ENCODE measurements at places on chromosomes 4 and X.
A peak's percentile ranks its signal among the peaks of the same experiment; 100 is the strongest.

- no peak for DNase-seq
Observed at GRCh38 chr4:169412046-169412445, 141.3 kb upstream of the SH3RF1 start.

- no peak for DNase-seq
Observed at GRCh38 chr4:57442831-57443291, 332.7 kb upstream of the IGFBP7 start.

DNA sequence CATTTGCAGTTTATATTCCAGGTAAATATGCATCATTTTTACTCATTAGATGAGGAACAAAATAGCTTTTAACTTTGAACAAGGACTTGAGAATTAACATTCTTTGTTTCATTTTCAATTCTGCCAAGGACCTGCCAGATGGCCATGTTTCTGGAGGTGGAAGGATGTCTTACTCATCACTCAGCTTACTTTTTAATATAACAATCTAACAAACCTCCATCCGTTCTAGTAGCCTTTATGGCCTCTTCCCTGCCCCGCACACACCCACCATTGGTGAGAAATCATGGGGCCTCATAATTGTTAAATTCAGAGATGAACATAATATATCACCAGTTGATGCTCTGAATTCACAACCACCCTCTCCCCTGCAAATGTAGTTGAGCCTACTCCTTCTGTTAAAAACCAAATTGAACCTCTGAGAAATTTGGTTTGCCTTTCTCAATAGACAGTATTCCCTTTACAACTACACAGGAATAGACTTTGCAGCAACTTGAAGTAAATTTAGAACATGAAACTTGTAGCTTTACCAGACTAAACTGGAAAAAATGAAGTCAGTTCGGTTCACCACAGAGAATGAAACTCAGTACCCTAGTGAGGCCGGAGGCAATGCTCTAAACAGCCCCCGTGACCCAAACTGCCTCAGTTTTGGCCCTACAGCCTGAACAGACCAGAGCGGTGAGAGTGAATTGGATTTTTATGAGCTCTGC, 50.1 kb upstream of the ACSL4 start:
- DNase-seq = peak; percentile 23

DNA sequence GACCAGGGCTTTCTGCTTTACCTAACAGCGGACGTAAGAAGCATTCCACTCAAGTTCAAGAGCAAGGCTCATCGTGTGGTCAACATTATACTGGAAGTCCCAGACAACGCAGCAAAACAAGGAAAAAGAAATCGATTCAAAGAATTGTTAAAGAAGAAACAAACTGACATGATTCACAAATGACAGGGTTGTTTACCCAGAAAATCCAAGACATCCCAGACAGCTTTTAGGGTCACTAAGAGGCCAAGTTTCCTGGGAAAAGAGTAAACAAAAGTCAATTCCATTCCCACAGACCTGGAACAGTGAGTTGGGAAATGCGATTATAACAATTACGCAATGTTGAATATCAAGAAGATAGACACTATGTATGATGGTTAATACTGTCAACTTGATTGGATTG, 21.5 kb upstream of the HTRA3 start:
- no peak for DNase-seq

DNA sequence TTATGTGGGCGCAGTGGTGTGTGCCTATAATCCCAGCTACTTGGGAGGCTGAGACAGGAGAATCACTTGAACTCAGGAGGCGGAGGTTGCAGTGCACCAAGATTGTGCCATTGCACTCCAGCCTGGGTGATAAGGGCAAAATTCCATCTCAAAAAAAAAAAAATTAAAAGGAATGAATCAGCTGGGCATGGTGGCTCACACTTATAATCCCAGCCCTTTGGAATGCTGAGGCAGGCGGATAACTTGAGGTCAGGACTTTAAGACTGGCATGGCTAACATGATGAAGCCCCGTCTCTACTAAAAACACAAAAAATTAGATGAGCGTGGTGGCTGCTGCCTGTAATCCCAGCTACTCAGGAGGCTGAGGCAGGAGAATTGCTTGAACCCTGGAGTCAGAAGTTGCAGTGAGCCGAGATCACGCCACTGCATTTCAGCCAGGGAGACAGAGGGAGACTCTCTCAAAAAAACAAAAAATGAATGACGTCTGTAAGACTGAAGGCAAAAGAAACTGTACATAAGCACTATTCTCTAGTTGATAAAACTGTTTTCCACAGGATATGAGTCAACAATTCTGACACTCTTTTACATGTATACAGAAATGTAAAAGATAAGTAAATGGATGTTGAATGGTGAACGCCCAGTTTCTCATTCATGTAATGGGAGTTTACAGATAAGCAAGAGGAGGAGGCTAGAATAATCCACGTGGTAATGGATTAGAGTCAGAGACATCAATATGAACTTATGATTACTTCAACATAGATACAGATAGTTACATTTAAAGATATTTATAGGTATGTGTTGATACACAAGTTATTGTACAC, 22.2 kb downstream of the CENPC start:
- DNase-seq = no peak

DNA sequence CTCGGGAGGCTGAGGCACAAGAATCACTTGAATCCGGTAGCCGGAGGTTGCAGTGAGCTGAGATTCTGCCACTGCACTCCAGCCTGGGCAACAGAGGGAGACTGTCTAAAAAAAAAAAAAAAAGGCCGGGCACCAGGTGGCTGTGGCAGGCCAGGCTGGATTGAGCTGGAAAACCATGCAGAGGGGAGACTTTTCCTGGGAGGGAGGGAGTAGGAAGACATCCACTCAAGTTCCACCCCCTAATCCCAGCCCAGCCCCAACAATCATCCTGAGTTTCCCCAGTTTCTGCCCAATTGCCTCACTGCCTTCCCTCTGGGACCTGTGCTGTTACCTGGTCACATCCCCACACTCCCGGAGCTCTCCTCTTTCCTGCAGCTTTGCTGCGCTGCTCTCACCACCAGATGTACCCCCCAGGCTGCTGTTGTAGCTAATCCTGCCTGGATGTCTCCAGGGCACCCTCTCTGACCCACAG, 9.0 kb upstream of the TSPYL2 start:
- DNase-seq = no peak

DNA sequence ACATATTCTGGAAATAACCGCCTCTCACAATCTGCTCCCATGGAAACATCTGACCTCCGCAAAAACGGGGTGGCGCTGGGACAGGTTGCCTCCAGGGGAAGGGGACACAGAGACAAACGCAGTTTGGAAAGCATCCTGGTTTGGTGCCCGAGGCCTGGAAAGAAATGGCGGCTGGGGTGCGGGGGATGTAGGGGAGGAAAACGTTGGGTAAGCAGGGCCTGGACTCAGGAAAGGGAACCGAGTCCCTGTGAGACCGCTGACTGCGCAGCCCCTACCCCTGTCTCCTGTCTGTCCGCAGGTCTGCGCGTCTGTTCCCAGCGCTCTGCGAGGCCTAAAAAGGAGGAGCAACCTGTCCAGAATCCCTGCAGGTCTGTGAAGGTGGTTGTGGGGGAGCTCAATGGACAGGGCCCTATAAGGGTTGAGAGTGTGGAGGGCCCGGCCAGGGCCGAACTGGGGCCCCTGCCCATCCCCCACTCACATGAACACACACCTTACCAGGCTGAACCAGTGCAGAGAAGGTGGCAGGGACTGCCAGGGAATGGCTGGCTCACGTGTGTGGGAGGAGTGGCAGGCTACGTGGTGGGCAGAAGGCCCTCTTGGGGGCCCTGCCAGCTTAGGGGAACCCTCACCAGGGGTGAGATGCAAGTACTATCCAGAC, 672 bp downstream of the TCEAL3 start:
- peak; percentile 10 for DNase-seq

- DNase-seq = no peak
Observed at GRCh38 chr4:174550541-174550940, 28.3 kb upstream of the HPGD start.

DNA sequence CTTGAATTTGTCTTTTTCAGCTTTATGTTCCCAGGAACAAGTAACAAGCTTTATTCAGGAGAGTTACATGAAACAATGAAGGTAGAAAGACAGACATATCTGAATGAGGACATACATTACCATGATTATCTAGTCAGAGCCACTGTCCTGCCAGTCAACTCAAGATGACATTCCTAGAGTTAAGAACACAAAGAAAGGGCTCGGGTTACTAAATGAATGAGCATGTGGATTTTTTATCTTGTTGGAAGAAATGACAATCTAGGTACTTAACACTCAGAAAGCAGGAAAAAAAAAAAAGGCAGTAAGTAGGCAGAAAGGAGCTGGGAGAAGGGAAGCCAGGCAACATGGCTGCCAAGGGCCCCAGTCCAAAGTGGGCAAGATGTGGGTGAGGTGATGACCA, 28.0 kb upstream of the PACRGL start:
- DNase-seq = no peak

DNA sequence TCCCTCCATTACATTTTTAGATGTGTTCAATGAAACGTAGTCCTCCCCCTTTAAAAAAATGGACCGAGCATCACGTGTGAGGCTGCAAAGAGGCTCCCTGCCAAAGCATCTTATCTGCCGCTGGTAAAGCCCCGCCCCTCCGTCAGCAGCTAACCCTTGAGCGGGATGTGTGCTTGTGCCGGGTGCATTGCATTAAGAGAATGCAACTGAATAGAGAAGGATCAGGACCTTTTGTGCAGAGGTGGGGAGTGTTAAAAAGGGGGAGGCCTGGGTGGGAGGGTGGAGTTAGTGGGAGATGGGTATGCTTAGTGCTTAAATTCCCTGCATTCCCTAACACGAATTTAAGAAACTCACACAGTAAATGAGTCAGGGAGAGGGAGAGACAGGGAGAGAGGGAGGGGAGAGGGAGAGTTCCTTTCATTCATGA, 66.0 kb downstream of the TBL1X start:
- peak; percentile 32 for DNase-seq

GRCh38 chr4:15250021-15250441, 177.8 kb upstream of the C1QTNF7 start:
- no peak for DNase-seq

DNA sequence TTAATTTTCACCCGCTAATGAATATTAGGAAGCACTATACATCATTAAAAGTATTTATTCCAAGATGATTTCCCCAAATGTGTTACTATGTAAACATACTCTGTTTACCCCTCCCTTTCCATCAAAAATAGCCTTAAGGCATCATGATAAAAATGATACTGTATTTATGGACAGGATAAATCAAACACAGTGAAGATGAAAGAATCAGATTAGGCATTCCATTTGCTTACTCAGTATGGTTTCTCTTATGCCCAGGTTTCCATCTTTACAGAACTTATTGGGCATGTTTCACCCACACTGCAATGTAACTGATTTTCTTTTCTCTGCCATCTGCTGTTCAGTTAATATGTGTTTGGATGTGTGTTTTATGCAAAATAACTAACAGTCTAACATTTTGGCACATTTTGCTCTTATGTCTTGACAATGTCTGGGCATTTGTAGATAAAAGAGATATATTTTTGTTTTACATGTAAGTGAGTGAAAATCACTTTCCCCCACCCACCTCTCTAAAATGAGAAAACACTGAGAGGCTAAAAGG, 445.2 kb downstream of the RPA4 start:
- DNase-seq = no peak

DNA sequence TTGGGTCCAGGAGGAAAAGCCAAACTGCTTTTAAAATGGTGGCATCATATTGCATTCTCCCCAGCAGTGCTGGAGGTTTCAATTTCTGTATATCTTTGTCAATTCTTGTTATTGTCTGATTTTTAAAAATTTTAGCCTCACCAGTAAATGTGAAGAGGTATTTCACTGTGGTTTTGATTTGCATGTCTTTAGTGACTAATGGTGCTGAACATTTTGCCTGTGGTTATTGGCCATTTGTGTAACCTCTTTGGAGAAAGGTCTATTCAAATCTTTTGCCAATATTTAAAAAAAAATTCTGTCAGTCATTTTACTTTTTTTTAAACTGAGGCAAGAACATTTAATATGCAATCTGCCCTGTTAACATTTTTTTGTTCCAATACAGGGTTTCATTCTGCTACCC, 322.1 kb downstream of the TLL1 start:
- DNase-seq = no peak

GRCh38 chrX:16838202-16839066, 31.7 kb downstream of the RBBP7 start:
- no peak for DNase-seq

GRCh38 chr4:67571975-67572374, 13.4 kb downstream of the STAP1 start:
- DNase-seq = no peak

All from GM06990 (cell line).